Kidney (tissue), 22 donors: ENCODE measurements at places on chromosomes 16 and 17. TPM values are rescaled to one million over a fixed set of nuclear protein-coding genes. Genes with fewer than 3 reads are reported as not detected.

The KRTAP1-1 gene
- polyA plus RNA-seq = not detected

DNA sequence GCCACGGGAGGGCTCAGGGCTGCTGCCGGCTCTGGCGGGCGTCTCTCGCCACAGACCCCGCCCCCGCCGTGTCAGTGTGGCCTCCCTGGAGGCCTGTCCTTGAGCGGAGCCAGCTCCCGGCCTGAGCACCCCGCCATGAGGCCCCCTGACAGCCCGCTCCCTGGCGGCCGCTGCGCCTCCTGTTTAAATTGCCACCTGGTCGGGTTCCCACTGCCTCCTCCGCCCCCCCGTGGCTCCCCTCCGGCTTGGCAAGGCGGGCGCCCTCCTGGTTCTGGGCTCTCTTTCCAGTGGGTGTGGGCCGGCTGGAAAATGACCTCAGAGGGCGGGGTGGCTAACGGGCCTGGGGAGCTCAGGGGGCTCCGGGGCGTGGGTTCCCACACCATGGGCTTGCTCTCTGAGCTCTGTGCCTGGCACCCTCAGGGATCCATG is 42.1 kb upstream of the SSTR5 start:
- H3K4me1 ChIP-seq = no peaks in the 10 kb centered on the region
- H3K4me3 ChIP-seq = no peak overlapping the region
- peak; percentile 46 for DNase-seq
- no peaks in the 10 kb centered on the region for H3K36me3 ChIP-seq

- no peaks in the 10 kb centered on the region for H3K27me3 ChIP-seq
- H3K36me3 ChIP-seq = no peaks in the 10 kb centered on the region
- DNase-seq = no peak
Observed at GRCh38 chr17:46882666-46883065, 31.3 kb downstream of the WNT9B start.

The NT5M gene
- 10.0 TPM for polyA plus RNA-seq
